Activated B cell treated with CpG ODN at 0.5 μM for 24 hours (primary cell): ENCODE measurements at places on chromosomes 3 and 15. TPM values are rescaled to one million over a fixed set of nuclear protein-coding genes. Genes with fewer than 3 reads are reported as not detected.

- DNase-seq = no peak
Observed at GRCh38 chr3:171984883-171985282, 54.5 kb upstream of the FNDC3B start.

GRCh38 chr3:106965307-106965706 lies 411.9 kb upstream of the CCDC54 start:
- DNase-seq = no peak

GRCh38 chr3:168249550-168250414 lies 154.1 kb upstream of the GOLIM4 start:
- peak; percentile 21 for DNase-seq

DNA sequence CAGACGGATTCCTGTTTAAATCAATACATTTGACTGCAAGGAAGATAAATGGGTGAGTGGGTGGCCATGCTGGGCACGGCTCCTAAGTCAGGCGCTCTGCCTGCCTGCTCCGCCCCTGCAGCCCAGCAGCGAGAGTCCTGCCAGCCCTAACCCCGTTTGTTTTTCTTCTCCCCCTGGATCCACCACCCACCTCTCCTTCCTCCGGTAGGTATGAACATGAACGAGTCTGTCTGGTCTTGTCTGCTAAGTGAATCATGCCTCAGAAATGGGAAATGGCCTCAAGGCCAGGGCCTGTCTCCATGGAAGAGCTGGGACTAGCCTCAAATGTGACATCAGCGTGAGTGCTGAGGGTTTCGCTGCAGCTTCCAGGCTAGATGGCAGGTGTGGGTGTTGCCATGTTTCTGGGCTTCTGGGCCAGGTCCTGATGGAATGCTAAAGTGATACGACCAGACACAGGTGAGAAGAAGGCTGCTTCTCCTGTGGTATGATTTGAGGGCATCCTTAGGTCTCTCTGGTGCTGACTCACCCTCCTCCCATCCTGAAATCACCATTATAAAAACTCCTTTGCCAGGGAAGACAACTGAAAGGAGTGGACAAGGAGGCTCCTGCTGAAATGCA lies 5.6 kb upstream of the FEM1B start:
- DNase-seq = no peak

- DNase-seq = no peak
Observed at GRCh38 chr3:116994351-116994879, 284.8 kb downstream of the TUSC7 start.

- no peak for DNase-seq
Observed at GRCh38 chr3:168878655-168879054, 782.9 kb upstream of the GOLIM4 start.

GRCh38 chr3:123883701-123884202 lies 380 bp downstream of the MYLK start:
- no peak for DNase-seq

DNA sequence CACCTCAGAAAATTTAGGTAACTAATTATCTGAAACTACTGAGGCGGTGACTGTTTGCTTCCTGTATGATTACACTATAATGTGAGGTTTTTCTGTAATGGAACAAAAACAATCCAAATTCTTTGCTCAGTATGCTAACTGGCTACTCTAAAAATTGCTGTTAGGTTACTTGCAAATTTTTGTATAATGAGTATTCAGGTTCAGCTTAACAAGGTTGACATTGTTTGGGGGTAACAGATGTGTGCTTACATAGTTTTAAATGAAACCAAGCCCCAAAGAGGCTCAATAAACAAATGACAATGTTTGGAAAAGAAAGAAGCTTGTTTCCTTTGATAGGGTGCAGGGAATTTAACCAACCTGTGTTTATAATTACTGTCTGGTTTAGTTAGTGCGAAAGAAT lies 414.5 kb upstream of the MDFIC2 start:
- no peak for DNase-seq

- DNase-seq = no peak
Observed at GRCh38 chr15:43828061-43828657, 1.4 kb downstream of the WDR76 start.

- no peak for DNase-seq
Observed at GRCh38 chr3:153619268-153619667, 457.2 kb downstream of the RAP2B start.

DNA sequence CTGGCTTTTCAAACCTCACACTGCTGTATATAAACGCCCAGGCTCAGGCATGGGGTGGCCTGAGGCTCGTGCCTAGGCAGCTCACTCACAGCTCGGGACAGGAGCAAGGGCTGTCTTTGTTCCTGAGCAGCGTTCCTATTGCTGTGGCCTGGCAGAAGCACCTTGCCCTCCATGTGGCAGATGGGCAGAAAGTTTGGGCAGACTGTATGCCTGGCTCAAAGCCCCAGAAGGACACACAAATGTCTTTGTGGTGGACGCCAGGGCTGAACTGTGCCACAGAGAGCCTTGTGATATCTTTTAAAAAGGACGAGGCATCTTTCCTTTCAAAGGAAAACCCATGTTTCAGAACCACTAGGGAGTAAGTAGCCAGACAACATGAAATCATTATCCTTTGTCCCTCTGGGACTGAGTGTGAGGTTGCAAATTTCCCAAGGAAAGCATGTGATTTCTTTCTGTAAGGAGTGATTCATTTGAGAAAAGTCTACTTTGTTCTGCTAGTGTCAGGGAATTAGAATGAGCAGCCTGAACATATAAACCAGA lies 29.3 kb upstream of the UBE2E1 start:
- no peak for DNase-seq

GRCh38 chr15:45378149-45378912 lies at the start of gene GATM:
TSS of gene GATM (minus strand) at chr15:45378544. CDS start at chr15:45378453, 91 bp downstream.
- peak; percentile 64 for DNase-seq

EXD1 gene
- not detected in 2 replicates for total RNA-seq

FGF12 gene
- total RNA-seq = not detected in 2 replicates

SLC28A1 gene
- not detected in 2 replicates for total RNA-seq
